ENCODE measurements at places on chromosomes 7 and 10.

DNA sequence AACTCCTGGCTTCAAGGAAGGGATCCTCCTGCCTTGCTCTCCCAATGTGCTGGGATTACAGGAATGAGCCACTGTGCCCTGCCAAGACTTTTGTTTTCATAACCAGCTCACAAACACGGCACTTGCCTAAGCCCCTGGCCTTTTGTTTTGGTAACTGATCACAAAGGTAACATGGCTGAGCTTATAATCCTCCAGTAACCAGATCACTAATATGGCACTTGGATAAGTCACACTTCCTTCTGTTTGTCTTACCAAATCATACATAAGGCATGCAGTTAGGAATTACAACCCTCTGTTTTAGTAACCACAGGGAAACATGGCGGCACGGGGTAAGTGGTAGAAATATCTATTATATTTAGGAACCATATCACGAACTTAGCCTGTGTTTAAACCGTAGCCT, 577.1 kb downstream of the CALN1 start:
- no peak for DNase-seq

- DNase-seq: no peak
These were observed 19.7 kb upstream of the PRPF18 start for GRCh38 chr10:13567030-13567429.

DNA sequence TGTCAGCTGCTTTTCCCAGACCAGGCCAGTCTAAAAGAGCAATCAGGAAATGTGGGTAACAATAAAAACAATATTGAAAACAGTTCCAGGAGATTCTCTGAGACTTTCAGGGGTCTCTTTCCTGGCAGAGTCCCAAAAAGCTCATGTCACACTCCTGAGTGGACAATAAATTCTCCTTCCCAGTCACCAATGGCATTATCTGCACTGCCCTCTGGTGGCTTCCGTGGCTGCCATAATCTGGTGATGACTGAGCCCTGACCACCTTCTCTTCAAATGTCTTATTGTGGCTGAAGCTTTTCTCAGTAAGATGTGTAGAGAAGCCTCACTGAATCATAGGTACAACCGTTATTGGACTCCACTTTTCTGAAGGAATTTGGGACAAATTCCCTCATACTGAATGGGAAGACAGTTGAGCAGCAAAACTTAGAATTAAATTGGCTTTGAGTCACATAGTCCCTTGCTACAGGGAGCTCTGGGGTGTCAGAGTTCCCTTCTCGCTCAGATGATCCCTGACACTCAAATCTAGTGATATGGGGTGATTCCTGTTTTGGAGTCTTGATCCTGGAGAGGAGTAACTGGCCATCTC, 24.4 kb upstream of the ASAH2 start:
- peak; percentile 51 for DNase-seq

GRCh38 chr10:119029613-119030420, at the start of gene NANOS1:
Gene NANOS1 (plus strand): TSS chr10:119029714. CDS start chr10:119029802, 88 bp downstream.
- no peak for DNase-seq

DNA sequence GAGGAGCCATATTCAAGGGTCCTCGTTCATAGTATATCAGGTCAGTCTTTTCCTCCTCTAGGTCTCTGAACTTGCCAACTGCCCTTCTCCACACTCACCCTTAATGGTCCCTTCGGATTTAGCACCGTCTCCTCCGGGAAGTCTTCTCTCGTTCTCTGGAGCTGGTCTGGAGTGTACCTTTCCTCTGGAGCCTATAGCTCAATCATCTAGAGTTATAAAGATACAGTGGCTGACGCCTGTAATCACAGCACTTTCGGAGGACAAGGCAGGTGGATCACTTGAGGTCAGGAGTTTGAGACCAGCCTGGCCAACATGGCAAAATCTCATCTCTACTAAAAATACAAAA, 4.4 kb upstream of the SCD start:
- DNase-seq: no peak

DNA sequence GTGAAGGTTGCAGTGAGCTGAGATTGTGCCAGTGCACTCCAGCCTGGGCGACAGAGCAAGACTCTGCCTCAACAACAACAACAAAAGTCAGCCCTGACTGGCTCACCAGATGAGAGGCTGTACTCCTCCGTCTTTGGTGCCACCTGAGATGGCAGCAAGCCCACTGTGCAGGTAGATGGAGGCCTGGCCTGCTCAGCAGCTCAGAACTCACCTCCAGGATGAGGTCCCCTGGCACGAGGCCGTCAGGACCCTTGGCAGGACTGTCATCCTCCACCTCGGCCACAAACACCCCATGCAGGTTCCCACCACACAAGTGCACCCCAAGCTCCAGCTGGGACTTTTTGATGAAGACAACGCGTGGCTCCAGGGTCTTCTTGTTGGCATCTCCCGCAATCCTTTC, 117.2 kb downstream of the DLG5 start:
- no peak for DNase-seq

- no peak for DNase-seq
These were observed 87.5 kb downstream of the PLXNA4 start for GRCh38 chr7:132488634-132489302.

DNA sequence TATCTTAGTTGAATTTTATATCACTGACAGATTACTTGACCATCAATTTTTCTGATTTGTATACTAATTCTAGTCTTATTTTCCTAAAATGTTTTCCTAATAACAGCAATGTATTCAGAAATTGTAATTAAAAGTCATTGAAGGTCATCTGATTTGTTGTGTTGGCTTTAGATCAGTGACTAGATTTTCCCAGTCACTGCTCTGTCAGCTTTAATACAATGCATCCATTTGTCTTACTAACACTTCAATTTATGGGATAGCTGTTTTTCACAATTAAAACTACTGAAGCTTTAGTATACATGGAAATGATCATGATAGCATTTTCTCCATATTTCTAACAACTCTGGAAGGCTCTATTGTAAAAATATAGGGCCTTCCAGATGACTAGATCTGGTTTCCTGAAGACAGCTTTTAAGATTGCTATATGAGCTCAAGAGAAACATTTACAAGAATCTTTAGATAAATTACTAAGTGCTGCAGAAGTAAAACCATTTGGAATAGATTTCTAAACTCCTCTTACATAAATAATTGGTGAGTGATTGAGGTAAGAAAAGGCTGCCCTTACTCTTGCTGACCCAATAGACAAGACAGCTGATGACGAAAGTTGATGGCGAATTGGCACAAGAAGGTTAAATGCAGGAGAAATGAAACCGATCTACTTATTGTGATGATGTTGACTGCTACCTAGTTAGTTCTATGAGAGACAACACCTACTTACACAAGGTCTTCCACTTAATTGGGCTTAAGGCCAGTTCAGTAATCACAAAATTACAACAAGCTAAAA, 74.1 kb downstream of the LRRTM3 start:
- DNase-seq: no peak

- DNase-seq: no peak
These were observed 188.4 kb downstream of the EBF3 start for GRCh38 chr10:129775681-129776080.

- DNase-seq: peak; percentile 98
These were observed 100.6 kb downstream of the KAT6B start for GRCh38 chr10:74926791-74927585.

DNA sequence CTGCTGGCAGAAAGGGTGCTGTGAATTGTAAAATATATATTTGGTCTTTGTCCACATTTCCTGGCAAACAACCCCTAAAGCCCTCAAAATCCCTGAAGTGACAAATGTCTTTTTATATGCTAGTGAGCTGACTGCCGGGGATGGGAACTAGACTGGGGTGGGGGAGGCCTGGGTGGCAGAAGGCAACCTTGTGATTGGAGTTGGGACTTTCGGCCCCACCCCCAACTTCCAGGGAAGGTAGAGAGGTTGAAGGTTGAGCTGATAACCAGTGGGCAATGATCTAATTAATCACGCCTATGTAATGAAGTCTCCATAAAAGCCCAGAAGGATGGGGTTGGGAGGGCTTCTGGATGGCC, 2.7 kb downstream of the EPHA1 start:
- DNase-seq: no peak

- DNase-seq: no peak
These were observed 538.6 kb upstream of the POT1 start for GRCh38 chr7:125467996-125468854.

- no peak for DNase-seq
These were observed 26.6 kb upstream of the LMTK2 start for GRCh38 chr7:98079891-98080648.

DNA sequence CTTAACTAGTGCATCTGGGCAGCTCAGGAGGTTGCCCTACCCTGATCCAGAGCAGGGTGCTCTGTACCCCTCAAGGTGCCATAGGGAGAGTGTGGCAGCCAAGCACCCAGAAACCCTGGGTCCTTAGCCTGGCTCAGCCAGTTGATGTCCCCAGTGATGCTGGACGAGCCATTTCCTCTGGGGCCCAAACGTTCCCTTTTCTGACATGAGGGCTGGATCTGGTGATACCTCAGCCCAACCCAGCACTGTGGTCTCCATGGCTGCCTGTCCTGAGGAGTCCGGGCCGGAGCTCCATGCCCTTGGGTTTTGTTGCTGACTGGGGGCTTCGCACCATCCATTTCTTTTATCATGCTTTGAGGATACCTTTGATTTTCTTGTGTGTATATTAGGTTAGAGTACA, 87.9 kb upstream of the IKZF1 start:
- no peak for DNase-seq
